ENCODE measurements at places on chromosomes 4 and X.

GRCh38 chrX:18574591-18574990 is 97.3 kb downstream of the RS1 start:
- no peak for DNase-seq

GRCh38 chrX:132217203-132218073 is 1.8 kb downstream of the RAP2C start:
- peak; percentile 83 for DNase-seq

GRCh38 chrX:129786210-129786651 is 6.5 kb downstream of the SASH3 start:
- peak; percentile 55 for DNase-seq

DNA sequence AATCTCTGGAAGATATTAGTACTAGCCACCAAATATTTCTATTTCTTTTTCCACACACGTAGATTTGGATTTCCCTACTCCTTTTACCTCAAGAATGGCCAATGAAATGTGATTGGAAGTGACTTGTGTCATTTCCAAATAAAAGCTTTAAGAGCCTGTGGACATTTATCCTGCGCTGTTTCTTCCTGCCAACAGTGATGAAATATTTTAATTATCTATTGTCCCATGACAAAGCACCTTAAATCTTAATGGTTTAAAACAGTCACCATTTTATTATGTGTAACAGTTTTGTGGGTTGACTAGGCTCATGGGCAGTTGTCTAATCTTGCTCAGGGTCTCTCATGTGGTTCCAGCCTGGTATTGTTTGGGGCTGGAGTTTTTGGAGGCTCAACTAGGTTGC is 3.5 kb upstream of the PGRMC2 start:
- no peak for DNase-seq

DNA sequence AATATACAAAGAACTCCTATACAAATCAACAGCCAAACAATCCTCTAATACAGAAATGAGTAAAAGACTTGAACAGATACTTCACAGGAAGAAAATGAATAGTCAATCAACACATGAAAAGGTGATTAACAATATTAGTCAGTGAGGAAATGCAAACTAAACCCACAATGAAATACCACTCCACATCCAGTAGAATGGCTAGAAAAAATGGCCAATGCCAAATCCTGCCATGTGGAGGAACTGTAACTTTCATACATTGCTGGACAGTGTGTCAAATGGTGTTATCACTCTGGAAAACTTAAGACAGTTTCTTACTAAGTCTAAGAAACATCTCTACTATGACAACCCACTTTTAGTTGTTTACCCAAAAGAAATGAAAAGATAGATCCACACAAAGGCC is 59.5 kb downstream of the NSG1 start:
- no peak for DNase-seq

DNA sequence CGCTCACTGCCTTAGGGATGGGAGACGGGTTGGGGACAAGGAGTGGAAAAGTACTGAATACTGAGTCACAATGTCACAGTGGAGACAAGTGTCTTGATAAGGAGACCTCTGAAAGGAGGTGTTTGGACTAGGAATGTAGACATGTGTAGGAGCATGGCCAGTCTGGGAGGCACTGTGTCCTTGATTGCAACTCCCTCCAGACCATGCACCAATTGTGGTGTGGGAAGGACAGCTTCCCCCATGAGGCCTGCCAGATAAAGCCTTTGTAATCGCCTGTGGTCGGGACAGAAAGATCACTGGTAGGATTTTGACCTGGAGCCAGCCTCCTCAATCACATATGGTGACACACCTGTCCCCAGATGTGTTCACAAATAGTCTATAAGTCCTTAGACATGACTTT is 64.1 kb downstream of the USP38 start:
- DNase-seq, result no peak

- DNase-seq, result no peak
Measured at GRCh38 chr4:95093936-95094929, 336.5 kb downstream of the BMPR1B start.

DNA sequence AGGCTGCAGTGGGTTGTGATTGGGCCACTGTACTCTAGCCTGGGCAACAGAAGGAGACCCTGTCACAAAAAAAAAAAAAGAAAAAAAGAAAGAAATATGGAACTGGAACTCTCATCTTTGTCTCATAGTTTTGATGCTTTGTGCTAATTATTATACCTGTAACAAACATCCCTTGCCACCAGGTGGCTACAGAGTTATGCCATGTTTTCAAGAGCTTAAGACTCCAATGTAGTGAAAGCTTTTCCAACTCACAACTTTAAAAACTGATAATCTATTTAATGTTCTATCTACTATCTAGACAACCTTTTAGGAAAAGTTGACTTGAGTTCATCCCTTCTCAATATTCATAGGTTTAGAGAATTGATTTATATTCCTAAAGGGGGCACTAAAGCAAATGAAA is 42.4 kb downstream of the HTR2C start:
- no peak for DNase-seq

DNA sequence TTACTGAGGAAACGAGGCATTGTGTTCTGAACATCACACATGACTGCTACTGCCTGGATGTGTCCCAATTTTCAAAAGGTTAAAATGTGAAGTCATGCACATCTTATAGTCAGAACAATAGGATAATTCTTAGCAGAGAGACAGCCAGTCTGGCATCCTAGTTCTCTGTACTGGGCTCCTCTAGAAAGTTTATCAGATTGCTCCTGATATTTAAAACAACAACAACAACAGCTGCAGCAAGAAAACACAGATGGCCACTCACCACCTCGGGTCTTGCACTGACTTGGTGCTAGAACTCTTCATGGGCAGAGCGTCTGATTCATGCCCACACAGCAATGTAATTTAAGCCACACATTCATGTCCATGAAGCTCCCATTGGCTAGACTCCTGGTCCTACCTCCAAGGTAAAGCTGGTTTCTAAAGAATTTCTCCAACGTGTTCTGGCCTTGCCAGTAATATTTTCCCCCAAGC is 33.3 kb upstream of the SLC2A9 start:
- no peak for DNase-seq

Data from activated CD8-positive, alpha-beta memory T cell treated with anti-CD3 and anti-CD28 coated beads for 24 hours (primary cell).